ENCODE measurements at places on chromosomes 2 and 18. TPM values are rescaled to one million over a fixed set of nuclear protein-coding genes. Genes with fewer than 3 reads are reported as not detected.

The TNFRSF11A gene
- polyA plus RNA-seq = not detected

DNA sequence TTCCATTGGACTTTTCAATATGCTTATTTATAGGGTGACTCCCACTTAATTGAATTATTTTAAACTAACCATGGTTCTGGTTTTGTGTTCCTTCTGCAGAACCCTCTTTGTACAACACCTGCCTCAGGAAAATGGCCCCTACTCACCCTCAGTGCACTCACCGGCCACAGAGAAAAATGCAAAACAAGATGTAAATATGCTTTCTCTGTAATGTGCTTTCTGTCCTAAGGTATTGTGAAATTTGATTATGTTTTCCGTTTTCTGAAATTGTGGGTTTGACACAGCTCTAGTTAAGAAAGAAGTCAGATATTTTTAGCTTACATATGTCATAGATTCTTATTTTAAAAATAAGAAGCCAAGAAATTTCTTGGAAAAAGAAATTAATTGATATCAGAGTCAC is 357.7 kb upstream of the SMIM21 start:
- H3K36me3 ChIP-seq = no peaks in the 10 kb centered on the region
- H3K27ac ChIP-seq = no peak overlapping the region
- H3K4me3 ChIP-seq = no peak overlapping the region

The CD8B gene
- polyA plus RNA-seq = not detected

GRCh38 chr18:64119916-64120315 is 29.0 kb downstream of the LINC00305 start:
- H3K27ac ChIP-seq = no peak overlapping the region
- DNase-seq = peak; percentile 12
- H3K36me3 ChIP-seq = no peaks in the 10 kb centered on the region
- no peak overlapping the region for H3K4me3 ChIP-seq

The C2orf92 gene
- 1.3 TPM for polyA plus RNA-seq

The SOCS6 gene
- 30.0 TPM for polyA plus RNA-seq

The KIF3C gene
- 7.0 TPM for polyA plus RNA-seq

GRCh38 chr2:11527001-11527400 is 6.8 kb upstream of the GREB1 start:
- H3K4me3 ChIP-seq = no peak overlapping the region
- H3K27ac ChIP-seq = no peak overlapping the region
- no peaks in the 10 kb centered on the region for H3K4me1 ChIP-seq
